ENCODE measurements at places on chromosomes 12 and 14.

DNA sequence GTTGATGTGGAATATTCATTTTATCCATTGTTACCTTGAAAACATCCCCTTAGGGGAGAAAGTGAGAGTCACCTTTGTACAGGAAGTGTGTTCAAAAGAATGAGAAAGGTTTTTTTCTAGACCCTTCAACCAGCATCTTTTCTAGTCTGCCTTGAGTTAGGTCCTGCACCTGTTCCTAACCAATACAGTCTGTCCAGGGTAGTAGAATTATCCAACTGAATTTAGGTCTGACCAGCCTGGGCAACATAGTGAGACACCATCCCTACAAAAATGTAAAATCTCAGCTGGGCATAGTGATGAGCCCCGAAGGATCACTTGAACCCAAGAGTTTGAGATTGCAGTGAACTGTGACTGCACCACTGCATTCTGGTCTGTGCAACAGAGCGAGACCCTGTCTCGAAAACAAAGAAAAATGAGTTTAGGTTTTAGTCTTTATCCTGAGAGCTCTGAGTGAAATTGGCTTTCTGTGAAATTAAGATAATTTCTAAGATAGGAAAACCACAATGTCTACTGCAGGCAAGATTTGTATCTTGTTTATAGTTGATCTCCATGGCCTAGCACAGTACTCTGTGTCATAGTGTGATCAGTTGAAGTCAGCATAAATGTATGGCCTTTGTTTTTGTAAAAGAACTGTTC lies 25.2 kb downstream of the ARHGAP5 start:
- no peak for DNase-seq

DNA sequence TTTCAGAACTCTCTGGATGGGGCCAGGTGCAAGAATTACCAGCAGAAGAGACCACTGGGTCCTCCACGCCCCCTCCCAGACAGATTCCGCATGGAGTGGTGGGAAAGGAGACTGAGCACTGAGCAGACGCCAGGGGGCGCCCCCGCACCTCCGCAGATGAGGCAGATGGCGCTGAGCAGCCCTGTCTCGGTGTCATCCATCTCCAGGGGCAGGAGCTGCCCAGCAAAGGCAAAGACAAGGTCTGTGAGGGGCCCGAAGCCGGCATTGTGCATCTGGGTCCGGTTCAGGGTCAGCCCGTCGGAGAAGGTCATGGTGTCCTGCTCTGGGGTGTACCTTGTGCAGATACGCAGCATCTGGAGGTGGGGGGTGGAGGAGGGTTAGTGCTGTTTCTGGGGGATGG lies 6.3 kb upstream of the ITGB7 start:
- DNase-seq, result no peak

DNA sequence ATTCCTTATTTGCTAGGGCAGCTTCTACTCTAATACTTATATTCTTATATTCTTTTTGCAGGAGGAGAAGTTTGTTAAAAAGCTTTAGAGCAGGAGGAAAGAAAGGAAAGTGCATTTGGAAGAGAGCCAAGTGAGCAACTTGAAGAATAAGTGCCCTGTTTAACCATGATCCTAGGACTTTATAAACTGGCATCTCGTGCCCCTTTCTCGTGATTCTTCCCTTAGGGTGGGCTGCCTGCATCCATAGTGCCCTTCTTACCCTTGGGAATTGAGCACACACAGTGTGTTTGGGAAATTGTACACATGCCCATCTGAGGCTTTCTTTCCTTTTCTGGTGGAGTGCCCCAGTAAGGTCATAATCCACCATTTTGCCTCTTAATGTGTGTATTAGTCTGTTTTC lies 141.9 kb downstream of the NUBPL start:
- no peak for DNase-seq

GRCh38 chr14:50524060-50524459 lies 8.3 kb downstream of the MAP4K5 start:
- no peak for DNase-seq

GRCh38 chr12:104768033-104768432 lies 190.1 kb downstream of the SLC41A2 start:
- no peak for DNase-seq

DNA sequence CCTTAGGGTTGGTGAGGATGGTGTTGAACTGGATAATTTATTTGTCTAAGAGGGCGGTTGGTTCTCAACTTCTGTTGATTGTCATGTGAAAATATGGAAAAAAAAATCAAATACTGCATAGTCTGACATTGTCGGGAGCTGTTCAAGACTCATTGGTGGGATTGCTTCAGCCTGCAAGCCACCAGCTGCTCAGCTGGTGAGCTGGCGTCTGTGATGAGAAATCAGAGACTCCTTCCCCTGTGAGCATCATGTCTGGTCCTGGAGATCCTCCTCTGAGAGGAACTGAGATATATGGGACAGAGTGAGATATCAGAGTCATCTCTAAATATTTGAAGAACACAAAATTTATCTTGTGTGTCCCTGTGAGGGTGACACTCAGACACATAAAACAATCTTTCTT lies 49.9 kb downstream of the TRIM9 start:
- DNase-seq, result no peak

DNA sequence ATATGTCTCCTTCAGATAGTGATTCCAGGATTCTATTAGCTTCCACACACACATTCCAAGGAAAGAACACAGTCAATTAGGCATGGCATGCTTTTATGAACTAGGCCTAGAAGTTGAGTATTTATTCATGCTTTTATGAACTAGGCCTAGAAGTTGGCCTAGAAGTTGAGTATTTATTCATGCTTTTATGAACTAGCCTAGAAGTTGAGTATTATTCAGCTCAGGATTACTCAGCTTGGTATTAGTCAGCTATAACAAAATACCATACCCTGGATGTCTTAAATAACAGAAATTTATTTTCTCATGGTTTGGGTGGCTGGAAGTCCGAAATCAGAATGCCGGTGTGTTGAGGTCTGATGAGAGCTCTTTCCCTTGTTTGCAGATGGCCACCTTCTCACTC lies 442.7 kb upstream of the FLRT2 start:
- DNase-seq, result no peak

DNA sequence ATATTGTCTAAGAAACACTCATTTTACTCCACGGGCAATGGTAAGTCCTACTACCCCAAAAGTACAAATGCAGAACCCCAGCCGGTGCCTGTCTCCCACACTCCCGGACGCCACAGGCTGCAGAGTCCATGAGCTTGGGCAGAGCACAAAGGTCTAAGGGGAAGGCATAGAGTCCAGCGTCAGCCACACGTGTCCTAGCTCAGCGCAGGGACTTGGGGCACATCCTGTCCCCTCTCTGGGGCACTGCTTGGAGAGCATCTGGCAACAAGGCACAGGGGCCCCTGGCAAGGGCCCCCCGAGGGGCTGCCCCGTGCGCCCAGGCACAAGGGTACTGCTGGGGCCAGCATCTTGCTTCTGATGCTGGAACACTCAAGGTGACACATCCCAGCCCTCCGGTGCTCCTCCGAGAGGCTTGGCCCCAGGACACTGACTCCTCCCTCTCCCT lies 58.4 kb downstream of the BCL11B start:
- DNase-seq, result no peak

DNA sequence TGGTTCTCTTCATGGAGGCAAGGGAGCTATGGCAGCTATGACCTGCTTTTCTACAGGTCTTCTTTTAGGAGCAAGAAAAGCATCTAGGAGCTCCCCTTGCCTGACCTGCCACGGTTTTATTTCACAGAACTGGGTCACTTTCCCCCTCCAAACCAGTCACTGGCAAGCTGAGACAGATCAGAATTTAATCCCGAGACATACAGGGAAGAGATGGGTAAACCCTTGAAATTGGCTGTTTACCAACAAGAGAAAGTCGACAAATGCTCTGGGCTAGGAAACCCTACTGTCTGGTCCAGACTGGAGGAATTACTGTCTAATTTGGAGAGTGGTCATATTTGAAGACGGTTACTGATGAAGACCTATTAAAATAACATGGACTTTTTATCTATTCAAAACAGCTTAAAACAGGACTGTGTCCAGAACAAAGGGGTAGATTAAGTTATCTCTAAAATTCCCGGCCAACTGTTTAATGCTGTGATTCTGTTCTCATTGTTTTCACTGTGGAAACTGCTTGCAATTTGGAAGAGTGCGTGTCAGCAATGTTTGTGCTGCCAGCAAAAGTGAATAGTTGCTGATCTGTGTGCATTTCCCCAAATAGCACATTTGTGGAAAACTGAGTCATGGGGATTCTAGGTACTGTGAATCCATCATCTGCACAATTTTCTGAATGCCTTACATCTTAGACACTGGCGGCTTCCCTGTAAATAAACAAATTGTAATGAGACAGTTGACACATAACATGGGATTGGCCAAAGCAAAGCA lies 73.4 kb upstream of the EEA1 start:
- no peak for DNase-seq

DNA sequence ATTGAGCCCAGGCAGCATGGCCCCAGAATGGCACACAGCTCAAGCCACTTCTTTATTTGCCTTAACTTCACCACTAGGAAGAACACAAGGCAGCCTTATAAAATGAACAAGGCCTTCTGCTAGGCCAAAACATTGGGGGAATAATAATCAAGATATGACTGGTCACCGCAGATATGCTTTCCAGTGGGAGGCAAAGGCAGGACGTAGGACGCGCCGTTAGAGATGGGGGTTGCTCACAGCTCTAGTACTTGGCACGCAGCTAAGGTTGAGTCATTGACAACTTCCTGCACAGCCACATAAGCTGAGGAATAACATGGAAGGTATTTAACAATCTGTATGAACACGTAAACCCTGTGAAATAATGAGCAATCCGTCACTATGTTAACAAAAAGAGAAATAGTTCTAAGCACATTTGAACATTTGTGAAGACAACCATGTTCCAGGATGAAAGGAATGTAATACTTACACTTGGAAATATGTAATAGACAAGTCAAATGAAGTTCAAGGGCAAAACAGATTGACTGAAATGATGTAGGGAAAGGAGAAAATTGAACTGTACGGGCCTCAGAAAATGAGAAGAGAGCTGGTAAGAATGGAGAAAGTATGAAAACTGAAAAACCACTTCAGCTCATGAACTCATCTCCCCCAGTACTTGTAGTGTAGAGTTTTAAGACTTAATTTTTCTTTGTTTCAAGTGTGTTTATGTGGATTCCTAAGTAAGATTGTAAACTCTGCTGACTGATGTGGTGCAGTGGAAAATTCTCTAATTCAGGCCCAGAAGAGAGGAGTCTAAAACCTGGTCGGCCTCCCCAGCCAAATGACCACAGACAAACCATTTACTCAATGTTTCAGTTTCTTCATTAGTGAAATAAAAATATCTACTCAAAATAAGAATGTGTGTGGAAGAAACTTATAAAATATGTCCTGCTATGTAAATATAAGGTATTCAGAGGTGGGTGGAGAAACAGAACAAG lies 59.3 kb upstream of the CCDC91 start:
- no peak for DNase-seq

- no peak for DNase-seq
These were observed 396.8 kb downstream of the AEBP2 start for GRCh38 chr12:19836056-19836455.

GRCh38 chr12:33192226-33192625 lies 247.4 kb downstream of the SYT10 start:
- no peak for DNase-seq

GRCh38 chr12:79067977-79068376 lies 203.4 kb downstream of the SYT1 start:
- no peak for DNase-seq

DNA sequence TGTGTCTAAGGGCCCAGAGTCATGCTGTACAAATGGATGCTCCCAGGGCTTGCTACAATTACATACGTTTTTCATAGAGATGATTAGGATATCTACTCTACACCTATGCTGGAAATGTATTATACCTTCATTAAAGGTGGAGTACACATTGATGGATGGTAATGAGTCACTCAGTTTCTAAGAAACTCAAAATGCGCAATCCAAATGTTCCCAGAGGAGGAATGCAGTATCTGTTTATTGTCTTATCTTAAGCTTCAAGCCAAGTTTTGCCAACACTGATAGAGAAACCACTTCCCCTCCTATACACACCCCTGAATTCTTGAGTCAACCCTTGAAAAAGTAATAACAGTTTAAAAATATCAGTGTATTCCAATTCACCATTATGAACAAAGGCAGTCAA lies 266.6 kb upstream of the FAR2 start:
- DNase-seq, result no peak

All from right renal pelvis (tissue), 4 donors.